ENCODE measurements at places on chromosomes 11 and 22.

DNA sequence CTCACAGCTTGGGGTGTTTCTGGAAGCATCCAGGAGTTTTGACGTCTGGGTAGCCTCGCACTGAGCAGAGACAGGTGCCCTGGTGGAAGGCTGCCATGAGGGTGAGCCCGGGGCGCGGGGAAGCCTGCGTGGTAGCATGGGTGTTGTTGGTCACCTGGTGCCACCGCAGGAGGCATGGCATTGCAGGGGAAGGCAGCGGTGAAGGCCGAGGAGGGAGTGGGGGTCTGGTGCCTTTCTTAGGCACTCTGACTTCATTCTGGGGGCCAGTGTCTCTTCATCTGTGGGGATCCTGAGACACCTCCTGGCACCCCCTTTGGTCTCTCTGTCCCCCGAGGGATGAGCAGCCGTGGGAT is 271.2 kb downstream of the TBC1D22A start:
- no peak for DNase-seq

DNA sequence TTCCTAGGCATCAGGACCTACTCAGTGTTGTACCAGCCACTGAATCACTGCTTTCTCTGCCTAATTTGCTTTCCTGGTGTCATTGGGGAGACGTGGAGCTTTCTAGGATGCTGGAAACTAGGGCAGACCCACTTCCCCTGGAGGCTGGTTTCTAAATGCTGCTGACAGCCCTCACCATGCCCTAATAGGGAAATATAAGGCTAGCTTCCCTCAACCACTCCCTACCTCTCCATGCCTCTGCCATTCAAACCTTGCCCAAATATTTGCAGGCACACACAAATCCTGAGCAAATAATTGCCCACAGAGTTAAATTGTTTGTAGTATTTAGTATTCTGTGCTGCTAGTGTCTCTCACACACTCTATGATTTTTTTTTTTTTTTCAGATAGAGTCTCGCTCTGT is 310.2 kb downstream of the DDX10 start:
- DNase-seq, result no peak

DNA sequence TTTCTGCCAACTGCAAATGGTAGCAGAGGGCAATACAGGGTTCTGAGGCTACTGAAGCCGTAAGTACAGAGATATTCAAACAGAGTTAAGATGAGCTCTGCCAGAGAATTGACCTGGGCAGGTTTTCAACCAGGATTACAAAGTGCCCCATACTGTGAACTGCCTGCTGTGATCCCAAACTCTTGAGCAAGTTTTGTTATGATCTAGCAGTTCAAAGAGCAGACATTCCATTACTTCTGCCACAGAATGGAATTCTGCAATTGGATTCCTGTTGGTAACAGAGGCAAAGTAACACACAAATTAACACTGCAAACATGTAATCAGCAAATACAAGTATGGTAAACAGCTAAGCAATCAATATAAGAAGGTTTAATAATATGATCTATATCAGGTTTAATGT is 31.2 kb downstream of the ALG9 start:
- DNase-seq, result no peak

DNA sequence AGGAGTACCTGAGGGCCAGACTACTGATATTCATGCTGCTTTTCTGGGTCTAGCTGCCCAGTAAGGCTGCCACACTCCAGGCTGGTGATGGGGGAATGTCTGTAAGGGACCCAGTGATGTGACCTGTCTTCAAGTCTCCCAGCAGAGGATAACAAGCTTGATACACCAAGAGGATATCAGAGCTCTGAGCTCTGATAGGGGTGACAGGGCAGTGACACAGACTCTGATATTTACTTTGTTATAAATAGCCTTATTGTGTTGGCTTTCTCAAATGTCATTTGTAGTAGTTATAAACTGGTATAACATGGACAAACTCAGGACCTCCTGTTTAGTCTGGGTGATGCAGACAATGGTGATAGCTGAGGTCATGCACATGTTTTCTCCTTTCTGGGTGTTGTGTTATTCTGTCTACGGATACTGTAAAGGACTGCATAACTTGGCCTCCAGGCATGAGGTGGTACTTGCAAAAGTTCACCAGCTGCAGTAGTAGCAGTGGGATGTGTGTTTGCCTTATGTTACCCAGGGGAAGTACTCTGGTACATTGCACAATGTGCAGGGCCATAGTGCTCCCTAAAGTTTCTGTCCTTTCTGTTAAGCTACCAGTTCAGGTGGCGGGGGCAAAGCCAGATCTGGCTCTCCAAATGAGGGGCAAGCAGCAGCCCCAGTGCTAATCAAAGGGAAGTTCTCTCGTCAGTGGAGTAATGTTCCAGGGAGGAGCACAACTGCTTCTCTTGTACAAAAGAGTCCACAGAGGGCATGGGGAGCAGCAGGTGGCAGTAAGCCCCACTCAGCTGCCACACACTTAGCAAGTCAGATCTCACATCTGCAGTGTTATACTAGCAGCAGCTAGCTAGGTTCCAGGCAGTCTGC is 812.2 kb downstream of the JRKL start:
- no peak for DNase-seq

GRCh38 chr11:69012092-69013008 is 696 bp downstream of the MRGPRF start:
- no peak for DNase-seq

DNA sequence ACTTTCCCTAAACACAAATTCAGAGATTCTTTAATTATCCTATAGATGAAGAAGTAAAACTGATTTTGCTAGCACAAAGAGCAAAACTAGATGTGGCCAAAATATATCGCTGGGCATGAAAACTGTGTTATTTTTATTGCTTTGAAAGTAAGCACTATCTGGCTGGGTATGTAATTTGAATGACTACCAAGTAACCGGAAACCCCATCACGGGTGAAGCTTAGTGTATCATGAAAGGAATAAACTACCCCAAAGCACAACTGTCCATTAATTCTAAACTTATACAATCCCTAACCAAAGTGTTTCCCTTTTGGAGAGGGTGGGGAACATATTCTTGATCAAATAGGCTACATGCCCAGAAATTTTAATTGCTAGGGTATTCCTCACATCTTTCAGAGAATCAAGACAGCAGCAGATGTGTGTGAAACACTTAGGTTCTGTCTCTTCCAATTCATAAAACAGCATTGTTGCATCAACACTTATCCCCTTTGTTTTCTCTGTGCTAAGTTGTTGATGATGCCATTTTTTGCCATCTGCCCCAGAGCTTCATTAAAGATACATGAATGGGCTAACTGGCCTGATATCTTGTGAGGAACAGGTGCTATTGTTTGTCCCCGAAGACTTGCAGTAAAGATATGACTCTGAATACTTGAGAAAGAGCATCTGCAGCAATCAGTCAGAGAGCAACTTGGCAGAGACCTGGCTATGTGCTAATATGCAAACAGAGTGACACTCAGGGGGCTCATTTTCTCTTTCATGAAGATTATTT is 238.2 kb downstream of the SOX6 start:
- no peak for DNase-seq

Data from NAMALWA (cell line).